AG04450 (cell line): ENCODE measurements at places on chromosomes 12 and 14.

DNA sequence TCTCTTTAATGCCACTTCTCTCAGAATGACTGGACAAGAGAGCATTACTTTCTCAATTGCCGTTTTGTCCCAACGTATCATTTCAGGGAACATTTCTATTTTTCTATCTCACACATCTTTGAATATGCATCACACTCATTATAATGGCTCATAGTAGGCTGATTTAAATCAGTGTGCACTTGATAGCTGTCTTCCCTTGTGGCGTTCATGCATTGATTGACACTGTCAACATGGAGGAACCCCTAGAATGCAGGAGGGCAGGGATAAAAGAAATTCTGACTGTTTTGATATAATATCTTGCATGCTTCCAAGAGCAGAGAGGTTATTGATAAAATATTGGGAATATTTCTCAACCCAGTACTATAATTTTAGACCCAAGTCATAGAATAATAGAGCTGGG lies 1528.9 kb upstream of the FLRT2 start:
- DNase-seq = no peak

DNA sequence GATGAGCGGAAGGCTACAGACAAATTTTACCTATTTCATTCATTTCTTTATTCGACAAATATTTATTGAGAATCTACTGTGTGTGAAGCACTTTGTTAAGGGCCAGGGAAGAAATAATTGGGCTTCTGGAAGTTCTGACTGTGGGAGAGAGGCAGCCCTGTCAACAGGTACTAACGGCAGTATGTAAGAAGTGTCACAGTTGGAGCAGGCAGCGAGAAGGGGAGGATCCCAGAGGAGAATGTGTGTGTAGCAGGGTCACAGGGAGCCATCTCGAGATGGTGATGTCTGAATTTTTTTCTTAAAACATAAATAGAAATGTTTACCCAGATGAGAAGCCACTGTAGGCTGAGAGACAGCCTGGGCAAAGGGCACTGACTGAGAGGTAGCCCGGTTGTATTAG lies 163.3 kb upstream of the SLC38A2 start:
- DNase-seq = no peak

GRCh38 chr12:111066744-111067437 lies 146.5 kb upstream of the MYL2 start:
- no peak for DNase-seq

DNA sequence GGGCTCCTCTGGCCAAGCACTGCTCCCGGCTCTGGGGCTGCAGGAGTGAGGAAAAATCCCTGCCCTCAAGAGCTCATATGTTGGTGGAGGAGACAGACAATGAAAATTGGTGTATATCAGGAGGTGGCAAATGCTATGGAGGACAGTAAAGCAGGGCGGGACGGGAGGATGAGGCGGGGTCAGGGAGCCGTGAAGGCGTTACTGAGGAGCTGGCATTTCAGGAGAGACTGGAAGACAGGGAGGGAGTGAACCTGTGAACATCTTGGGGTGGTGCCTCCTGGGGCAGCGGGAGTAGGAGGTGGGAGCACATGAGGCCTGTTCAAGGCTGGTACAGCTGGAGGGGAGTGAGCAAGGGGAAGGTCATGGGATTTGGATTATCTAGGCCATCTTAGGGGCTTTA lies 26.6 kb downstream of the TSPAN9 start:
- DNase-seq = no peak

- DNase-seq = no peak
Observed at GRCh38 chr12:16622338-16622737, 16.4 kb upstream of the LMO3 start.

DNA sequence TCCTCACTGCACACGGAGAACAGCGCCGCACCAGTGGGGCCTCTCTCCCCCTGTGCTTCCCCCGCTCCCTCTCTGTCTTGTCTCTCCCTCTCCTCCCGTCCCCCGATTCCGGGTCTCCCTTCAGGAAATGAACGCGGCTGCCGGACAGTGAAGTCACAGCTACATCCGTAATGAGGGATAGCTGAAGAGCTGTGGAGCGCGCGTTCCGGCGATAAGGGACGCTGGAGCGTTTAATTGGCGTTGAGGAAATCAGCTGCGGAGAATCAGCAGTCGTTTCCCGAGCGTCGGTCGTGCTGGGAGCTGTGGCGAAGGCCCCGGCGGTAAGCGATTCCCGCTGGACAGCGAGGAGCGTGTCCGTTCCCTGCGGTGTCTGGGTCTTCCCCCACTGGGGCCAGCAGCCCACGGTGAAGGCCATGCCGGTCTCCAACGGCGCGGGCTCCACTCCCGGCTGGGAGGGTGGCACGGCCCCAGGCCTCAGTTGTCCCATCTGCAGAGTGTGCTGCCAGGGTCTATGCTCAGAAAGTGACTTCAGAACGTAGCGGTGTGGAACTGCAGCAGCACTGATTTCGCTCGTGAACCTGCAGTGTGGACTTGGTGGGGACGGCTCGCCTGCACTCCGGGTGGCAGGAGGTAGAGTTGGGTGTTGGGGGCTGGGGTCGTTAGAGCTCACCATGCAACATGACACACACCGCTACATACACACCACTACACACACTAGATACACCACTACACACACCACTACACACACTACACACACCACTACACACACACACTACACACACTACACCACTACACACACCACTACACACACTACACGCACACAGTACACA lies 10.9 kb downstream of the NOC4L start:
- DNase-seq = no peak

DNA sequence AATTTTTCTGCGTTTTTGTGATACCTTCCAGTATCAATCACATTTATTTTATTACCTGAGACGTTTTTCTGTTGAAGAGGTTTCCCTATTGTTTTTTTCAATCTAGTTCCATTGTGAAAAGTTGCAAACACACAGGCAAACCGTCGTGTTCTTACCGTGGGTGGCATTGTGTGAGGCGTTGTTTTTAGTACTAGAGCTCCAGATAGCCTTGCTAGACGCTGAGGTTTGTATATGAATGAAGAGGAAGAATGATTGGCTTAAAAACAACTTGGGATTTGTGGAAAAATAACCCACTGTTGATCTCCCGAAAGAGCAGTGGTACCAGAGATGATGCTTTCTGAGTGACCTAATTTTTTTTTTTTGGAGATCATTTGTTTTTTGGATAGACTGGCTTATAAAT lies 1.0 kb downstream of the SOCS4 start:
- no peak for DNase-seq

DNA sequence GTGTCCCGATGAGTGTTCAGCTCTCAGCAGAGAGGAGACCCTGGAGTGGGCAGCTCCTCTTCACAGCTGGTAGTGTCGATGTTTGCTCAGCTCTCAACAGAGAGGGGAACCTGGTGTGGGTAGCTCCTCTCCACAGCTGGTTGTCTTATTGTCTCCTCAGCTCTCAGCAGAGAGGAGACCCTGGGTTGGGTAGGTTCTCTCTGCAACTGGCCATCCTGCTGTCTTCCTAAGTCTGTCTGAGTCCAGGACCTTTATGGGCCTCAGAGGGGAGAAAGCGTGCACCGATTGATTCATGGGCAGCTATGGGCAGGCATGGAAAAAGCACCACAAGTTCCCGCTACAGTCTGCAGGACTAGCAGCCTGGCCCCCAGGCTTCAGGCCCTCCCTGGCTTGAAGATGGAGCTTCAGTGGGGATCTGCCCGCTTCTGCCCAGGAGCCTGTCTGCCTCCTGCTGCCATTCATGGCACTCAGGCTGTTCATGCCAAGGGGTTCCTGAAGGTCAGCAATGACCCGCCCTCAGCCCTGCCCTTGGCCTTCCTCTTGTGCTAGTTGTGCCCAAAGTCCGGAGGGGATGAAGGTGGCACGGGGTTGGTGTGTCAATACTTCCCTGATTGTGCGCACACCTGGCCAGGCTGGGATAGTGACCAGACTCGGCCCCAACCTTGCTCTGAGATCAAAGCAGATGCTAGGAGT lies 224.2 kb downstream of the KCNC2 start:
- no peak for DNase-seq

- DNase-seq = no peak
Observed at GRCh38 chr14:78605025-78605762, 435.0 kb downstream of the NRXN3 start.

- no peak for DNase-seq
Observed at GRCh38 chr14:94145902-94146527, 16.6 kb upstream of the IFI27L2 start.

- DNase-seq = no peak
Observed at GRCh38 chr12:52311285-52311648, 9.9 kb downstream of the KRT83 start.

GRCh38 chr14:81537193-81537592 lies 3.5 kb upstream of the SEL1L start:
- DNase-seq = no peak

DNA sequence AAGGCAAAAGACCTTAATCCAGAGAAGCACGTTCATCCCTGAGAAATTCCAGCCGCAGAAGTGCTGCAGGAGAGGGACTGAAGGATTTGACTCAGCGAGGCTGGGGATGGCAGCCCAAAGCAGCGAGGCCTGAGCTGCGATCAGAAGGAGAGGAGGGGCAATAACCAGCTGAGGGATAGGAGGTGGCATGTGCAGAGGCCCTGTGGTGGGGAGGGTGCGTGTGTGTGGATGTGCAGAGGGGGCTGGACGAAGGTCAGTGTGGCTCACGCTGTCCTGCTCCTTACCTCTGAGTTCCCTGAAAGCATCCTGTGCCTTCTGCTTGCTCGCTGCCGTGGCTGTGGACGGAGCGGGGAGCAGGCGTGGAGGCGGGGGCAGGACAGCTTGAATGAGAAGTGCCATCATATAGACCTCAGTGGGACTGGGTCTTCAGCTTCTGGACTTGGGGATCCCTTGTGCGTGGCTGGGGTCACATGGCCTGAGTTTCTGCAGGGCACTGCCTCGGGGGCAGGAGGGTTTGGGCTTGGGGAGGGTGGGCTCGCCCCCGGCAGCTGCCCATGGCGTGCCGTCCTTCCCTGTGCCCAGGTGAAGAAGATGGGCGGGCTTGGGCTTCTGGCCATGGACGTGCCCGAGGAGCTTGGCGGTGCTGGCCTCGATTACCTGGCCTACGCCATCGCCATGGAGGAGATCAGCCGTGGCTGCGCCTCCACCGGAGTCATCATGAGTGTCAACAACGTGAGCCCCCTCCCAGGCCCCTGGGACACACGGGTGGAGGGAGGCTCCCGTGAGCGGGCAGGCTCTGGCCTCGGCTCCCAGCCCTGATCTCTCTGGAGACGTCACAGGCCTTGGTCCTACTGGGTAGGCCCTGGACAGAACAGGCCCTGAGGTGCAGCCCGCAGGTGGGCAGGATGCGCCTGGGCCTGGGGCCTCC lies 11.0 kb downstream of the ACADS start:
- no peak for DNase-seq

DNA sequence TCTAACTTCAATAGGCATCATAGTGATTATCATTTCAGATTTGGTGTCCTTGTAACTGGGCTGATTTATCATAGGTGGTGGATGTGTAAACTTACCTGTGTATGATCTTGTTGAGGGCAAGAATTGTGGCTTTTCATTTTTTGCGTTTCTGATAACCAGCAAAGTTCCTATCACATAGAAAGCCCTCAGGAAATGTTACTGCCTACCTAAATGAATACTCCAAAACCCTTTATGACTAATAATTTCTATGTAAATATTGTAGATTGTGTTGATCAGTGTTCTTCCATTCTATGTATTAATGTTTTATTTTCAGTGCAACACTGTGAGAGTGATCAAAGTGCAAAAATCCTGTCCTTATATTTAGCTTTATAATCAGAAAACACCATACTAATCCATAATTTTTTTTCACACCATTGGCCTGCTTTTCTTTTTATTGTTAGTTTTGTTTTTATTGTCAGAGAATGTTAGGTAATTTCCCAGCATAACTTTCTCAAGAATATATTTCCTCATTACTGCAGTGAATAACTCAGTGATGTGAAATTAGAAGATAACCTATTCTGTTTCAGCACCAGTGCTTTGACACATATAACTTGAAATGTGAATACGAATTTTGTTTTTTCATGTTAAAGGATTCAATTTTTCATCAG lies 94.1 kb downstream of the GPHN start:
- DNase-seq = no peak

- DNase-seq = no peak
Observed at GRCh38 chr14:91261115-91261514, 16.6 kb upstream of the GPR68 start.

GRCh38 chr12:14907953-14908352 lies 22.3 kb upstream of the MGP start:
- DNase-seq = no peak

GRCh38 chr12:58248599-58248998 lies 307.2 kb downstream of the ATP23 start:
- no peak for DNase-seq

DNA sequence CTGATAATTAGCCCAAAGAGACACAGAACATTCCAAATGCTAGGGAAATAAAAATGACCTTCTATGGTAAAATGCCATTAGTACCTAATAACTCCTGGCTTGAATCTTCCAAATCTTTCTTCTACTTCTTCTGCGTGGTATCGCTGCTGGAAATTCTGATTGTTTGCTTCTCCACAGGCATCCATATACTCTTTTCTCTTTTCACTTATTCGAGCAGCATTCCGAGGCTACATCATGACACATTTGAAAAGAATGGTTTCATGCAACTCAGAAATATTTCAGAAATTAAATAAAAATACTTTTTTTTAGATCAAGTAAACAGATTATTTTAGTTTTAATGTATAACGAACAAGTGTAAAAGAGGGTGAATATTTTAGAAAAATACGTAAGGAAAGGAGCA lies 18.9 kb downstream of the ZCCHC8 start:
- DNase-seq = no peak

DNA sequence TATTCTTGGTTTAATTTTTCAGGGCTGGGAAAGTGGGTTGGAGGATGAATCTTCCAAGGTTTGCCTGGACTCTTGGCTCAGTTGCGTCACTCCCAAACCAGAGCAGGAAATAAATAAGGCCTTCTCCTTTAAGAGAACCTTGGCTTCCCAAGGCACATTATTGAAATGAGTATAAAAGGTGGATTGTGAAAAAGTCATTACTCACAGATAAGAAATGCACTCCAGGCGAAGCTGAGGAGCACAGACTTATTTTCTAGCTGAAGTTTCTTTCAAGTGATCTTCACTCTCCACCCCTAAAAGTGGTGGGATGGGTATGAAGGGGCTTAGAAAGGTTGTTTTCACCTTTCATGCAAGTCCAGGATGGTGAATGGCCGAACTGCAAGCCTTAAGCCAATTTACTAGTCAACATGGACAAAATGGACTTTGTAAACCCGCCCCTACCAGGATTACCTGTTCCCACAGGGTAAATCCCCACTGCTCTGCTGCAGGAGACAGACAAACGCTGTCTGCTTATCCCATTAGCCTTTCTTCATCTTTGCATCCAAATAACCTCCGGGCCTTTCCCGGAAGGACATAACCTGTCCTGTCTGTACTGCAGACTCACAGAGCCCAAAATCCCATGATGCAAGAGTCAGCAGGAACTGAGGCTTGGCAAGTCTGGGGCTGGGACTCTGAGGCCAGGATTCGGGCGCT lies 207.6 kb downstream of the BCL11B start:
- DNase-seq = no peak

GRCh38 chr12:113162102-113163029 lies 12.8 kb downstream of the CFAP73 start:
- no peak for DNase-seq

DNA sequence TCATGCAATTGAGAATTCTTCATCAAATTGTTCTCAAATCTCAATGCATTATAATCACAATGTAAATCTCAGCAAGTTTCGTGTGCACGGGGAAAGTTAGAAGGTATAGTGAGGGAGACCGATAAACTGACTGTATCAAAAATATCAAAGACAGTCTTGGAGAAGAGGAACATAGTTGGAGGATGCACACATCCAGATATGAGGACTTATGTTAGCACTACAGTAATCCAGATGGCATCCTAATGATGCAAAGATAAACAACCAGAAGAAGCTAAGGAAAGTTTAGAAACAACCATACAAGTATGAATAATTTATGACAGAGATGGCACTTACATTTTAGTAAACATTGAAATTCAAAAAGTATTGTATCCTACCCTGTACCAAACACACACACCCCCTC lies 760.1 kb downstream of the RPS29 start:
- no peak for DNase-seq

- DNase-seq = no peak
Observed at GRCh38 chr14:21874167-21874566, 200.5 kb upstream of the OR4E1 start.
